A673 (cell line): ENCODE measurements at places on chromosomes 12 and 14. TPM values are rescaled to one million over a fixed set of nuclear protein-coding genes. Genes with fewer than 3 reads are reported as not detected.

Gene ENDOU
- total RNA-seq = 0.35 and 0.58 TPM in 2 replicates

Gene FAM161B
- 1.7 and 1.9 TPM in 2 replicates for total RNA-seq

DNA sequence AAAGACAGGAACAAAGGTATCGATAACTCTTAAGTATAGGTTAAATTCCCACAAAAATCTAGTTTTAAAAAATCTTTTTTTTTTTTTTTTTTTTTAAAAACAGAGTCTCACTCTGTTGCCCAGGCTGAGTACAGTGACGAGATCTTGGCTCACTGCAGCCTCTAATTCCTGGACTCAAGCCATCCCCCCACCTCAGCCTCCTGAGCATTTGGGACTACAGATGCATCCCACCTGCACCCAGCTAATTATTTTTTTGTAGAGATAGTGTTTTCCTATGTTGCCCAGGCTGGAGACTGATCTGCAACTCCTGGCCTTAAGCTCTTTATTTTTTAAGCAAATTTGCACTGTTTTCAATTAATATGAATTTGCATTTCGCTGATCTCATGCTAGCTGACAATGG, 9.8 kb downstream of the PSEN1 start:
- peaks cover 4% of the 10 kb centered on the region for H3K36me3 ChIP-seq
- H3K27me3 ChIP-seq = no peaks in the 10 kb centered on the region
- H3K4me3 ChIP-seq = no peak overlapping the region
- peaks cover 12% of the 10 kb centered on the region for H3K4me1 ChIP-seq
- no peak for DNase-seq

Gene TBX5
- 1.2 and 2.1 TPM in 2 replicates for total RNA-seq

Gene LMNTD1
- not detected in 2 replicates for total RNA-seq

- H3K4me3 ChIP-seq = no peak overlapping the region
- peak; percentile 31 for DNase-seq
- no peaks in the 10 kb centered on the region for H3K27me3 ChIP-seq
- no peaks in the 10 kb centered on the region for H3K4me1 ChIP-seq
Measured at GRCh38 chr14:72608391-72609204, 285.3 kb downstream of the DPF3 start.

GRCh38 chr12:40153432-40153831, 47.6 kb upstream of the SLC2A13 start:
- no peak overlapping the region for H3K27ac ChIP-seq
- H3K4me3 ChIP-seq = no peak overlapping the region
- H3K4me1 ChIP-seq = no peaks in the 10 kb centered on the region
- no peaks in the 10 kb centered on the region for H3K27me3 ChIP-seq

GRCh38 chr12:60689137-60689536, 1093.3 kb downstream of the SLC16A7 start:
- H3K27ac ChIP-seq = no peak overlapping the region
- H3K27me3 ChIP-seq = no peaks in the 10 kb centered on the region
- no peak overlapping the region for H3K4me3 ChIP-seq
- DNase-seq = peak; percentile 15

Gene OR4K13
- total RNA-seq = not detected in 2 replicates

DNA sequence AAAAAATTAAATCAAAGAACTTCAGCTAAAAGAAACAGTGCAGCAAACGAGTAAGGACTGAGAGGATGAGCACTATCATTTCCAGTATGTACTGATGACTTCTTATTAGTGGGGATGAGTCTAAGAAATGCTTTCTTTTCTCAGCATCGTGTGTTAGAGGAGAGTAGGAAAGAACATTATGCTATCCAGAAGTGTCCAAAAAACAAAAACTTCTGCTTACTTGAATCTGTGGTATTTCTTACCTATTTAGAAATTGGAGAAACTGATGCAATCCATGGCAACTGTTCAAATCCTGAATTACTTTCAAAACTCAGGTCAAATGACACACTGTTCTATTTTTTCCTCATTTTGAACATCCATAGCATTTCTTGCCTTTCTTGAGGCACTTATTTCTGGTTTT, 23.7 kb downstream of the ABCD2 start:
- no peak overlapping the region for H3K27ac ChIP-seq
- no peaks in the 10 kb centered on the region for H3K36me3 ChIP-seq
- DNase-seq = no peak
- no peak overlapping the region for H3K4me3 ChIP-seq
- H3K4me1 ChIP-seq = peaks cover 4% of the 10 kb centered on the region

GRCh38 chr12:93483151-93483807, 16.0 kb downstream of the MRPL42 start:
- no peak for DNase-seq
- no peak overlapping the region for H3K4me3 ChIP-seq
- peaks cover 89% of the 10 kb centered on the region for H3K36me3 ChIP-seq
- no peaks in the 10 kb centered on the region for H3K4me1 ChIP-seq
- H3K27me3 ChIP-seq = no peaks in the 10 kb centered on the region

GRCh38 chr12:62254967-62255366, 5.2 kb upstream of the USP15 start:
- no peak overlapping the region for H3K4me3 ChIP-seq
- H3K4me1 ChIP-seq = peaks cover 16% of the 10 kb centered on the region
- H3K27me3 ChIP-seq = no peaks in the 10 kb centered on the region
- DNase-seq = no peak

DNA sequence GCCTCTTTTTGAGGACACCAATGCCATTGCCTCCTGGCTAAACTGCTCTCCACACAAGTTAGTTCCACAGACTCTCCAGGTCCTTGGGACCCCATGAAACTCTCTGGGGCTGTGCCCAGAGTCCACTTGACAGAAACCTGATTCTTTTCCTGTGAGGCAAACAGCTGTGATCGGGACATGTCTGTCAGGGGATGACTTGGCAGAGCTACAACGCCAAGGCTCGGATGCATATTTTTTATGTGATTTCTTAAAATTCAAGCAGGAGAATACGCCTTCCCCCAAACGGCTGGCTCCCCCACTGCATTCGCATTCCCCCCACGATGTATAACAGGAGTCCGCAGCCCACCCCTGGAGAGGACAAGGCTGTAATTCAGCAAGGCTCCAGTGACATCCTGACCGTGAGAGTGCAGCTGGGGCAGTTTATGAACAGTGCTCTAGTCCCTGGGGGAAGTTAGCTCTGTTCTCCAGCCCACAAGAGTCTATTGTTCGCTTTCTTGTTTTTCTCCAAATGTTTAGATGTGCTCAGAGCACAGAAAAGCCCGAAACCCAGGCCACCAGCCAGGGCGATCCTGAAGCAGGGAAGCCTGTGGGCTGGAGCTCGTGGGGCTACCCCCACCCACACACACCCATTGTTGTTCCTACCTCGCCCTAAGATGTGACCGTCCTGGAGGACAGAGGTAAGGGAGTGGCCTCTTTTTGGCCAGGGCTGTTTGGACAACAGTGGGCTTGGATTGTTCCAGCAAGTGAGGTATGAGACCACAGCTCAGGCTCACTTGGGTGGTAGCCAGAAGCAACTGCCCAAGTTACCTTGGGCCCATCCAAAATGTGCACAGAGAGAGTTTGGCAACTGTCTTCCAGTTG, 159.5 kb downstream of the ZFP36L1 start:
- H3K27ac ChIP-seq = no peak overlapping the region
- H3K36me3 ChIP-seq = no peaks in the 10 kb centered on the region
- no peaks in the 10 kb centered on the region for H3K27me3 ChIP-seq
- peaks cover 19% of the 10 kb centered on the region for H3K4me1 ChIP-seq

DNA sequence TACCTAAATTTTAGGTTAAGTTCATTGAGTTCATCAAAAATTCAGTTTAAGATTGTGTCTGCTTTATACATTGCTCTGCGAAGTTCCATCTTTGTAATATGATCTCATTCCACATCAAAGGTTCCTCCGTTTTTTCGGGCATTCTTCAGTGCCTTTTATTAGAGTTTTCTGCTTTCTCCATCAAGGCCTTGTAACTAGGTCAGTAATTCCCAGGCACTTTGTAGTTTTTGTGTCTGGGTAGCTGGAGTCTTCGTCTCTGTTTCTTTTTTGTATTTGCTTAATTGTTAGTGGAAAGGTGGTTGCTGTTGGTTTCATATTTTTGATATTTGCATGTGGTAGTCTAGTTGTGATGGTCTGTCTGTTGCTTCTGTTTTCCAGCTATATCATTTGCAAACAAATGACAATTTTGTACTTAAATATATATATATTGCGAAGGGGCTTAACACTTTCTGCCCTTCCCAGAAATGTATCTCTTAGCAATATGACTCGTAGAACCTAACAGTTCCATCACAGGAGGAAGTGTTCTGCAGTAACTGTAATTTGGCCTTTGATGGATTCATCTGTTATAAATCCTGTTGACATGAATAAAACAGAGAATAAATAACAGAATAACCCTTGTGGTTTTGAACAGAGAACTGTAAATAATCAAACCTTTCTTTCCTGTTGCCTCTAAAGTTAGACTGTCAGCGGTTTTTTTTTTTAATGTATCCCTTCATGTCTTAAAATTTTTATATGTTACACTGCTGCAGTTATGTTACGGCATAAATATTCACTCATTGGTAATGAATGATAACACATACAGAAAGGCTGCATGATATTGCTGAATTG, 88.4 kb upstream of the DYNC1H1 start:
- H3K27ac ChIP-seq = no peak overlapping the region
- no peak overlapping the region for H3K4me3 ChIP-seq
- H3K27me3 ChIP-seq = no peaks in the 10 kb centered on the region
- DNase-seq = no peak
- H3K36me3 ChIP-seq = no peaks in the 10 kb centered on the region
- H3K4me1 ChIP-seq = peaks cover 8% of the 10 kb centered on the region

Gene BCL11B
- 80.6 and 81.3 TPM in 2 replicates for total RNA-seq

DNA sequence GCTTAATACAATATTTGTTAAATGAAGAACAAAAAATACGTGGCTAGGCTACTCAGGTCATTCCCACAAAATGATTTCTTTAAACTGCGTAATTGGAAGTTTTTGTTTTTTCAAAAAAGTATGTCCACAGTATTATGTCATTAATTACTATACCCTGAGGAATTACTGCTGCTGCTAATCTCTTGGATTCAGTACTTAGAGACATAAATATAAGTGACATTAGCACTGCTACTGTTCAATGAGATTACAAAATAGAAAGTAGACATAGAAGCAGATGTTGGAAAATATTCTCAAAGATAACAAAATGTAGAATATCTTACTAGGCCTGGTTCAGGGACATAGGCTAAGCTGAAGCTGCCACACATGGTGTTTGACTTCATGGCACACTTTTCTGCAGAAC, 36.3 kb downstream of the HMGA2 start:
- peak overlapping the region; percentile 29 for H3K27ac ChIP-seq
- DNase-seq = peak; percentile 38
- no peak overlapping the region for H3K4me3 ChIP-seq

Gene PGF
- total RNA-seq = 32.2 and 48.1 TPM in 2 replicates

DNA sequence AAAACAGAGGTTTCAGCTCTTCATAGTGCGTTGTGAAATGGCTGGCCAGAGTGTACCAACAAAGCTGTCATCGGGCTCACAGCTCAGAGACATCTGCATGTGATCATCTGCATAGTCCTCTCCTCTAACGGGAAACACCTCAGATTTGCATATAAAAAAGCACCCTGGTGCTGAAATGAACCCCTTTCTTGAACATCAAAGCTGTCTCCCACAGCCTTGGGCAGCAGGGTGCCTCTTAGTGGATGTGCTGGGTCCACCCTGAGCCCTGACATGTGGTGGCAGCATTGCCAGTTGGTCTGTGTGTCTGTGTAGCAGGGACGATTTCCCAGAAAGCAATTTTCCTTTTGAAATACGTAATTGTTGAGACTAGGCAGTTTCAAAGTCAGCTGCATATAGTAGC, 14.3 kb upstream of the PAPLN start:
- H3K36me3 ChIP-seq = no peaks in the 10 kb centered on the region
- DNase-seq = peak; percentile 17
- no peak overlapping the region for H3K4me3 ChIP-seq
- H3K27me3 ChIP-seq = no peaks in the 10 kb centered on the region

GRCh38 chr12:70486588-70486987, 120.5 kb downstream of the KCNMB4 start:
- H3K27me3 ChIP-seq = no peaks in the 10 kb centered on the region
- no peak overlapping the region for H3K4me3 ChIP-seq
- H3K36me3 ChIP-seq = no peaks in the 10 kb centered on the region
- no peaks in the 10 kb centered on the region for H3K4me1 ChIP-seq
- H3K27ac ChIP-seq = no peak overlapping the region
- no peak for DNase-seq

- no peaks in the 10 kb centered on the region for H3K27me3 ChIP-seq
- peak overlapping the region; percentile 95 for H3K27ac ChIP-seq
- peaks cover 6% of the 10 kb centered on the region for H3K36me3 ChIP-seq
- peak; percentile 89 for DNase-seq
- H3K4me1 ChIP-seq = peaks cover 59% of the 10 kb centered on the region
Measured at GRCh38 chr12:78739653-78740052, 124.9 kb upstream of the SYT1 start.

DNA sequence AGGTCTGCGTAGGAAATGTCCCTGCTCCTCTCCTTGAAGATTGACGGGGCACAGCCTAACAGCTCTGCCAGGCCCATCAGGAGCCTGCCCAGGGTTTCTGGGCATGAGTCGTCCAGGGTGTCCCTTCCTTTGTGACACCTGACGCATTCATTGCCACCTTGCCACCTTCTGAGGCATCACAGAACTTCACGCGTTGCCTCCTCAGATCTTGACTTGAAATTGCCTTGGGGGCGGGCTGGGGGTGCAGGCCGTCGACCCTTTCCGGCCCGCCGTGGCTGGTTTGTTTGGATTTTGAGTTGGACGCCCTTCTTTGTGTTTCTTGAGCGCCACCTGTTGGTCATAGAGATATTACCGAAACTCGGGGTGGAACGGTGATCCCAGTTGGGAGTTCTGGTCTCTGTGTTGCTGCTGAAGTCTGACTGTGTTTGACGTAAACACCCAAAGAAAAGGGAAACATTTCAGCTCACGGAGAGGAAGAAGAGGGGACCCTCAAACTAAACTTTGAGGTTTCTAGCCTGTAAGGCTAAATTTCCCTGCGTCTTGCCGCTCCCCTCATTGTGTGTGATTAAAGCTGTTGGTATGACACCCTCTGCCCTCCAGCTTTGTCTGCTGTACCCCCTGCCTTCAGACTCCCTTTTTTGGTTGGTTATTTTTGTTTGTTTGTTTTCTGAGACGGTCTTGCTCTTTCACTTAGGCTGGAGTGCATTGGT, 44.6 kb downstream of the MLXIP start:
- H3K27me3 ChIP-seq = no peaks in the 10 kb centered on the region
- H3K4me3 ChIP-seq = no peak overlapping the region
- no peaks in the 10 kb centered on the region for H3K36me3 ChIP-seq
- no peak overlapping the region for H3K27ac ChIP-seq
- peak; percentile 82 for DNase-seq

DNA sequence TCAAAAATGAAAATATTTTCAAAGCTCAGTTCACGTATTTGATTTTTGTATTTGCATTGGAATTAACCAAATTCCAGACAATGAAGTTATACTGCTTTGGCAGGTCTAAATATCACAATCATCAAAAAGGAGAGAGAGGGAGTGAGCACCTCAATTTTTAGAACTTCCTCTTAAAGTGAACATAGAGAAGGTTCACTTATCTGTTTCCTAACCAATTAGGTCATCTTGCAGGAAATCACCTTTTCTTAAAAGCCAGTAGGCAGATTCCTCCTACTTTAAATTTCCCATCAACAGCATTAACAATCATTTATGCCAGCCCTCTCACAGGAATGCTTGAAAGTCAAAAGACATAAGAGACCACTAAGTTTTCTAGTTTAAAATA, 388.7 kb downstream of the ZFP36L1 start:
- no peak overlapping the region for H3K27ac ChIP-seq
- no peak overlapping the region for H3K4me3 ChIP-seq
- DNase-seq = no peak
- H3K27me3 ChIP-seq = no peaks in the 10 kb centered on the region
- no peaks in the 10 kb centered on the region for H3K36me3 ChIP-seq
- H3K4me1 ChIP-seq = no peaks in the 10 kb centered on the region

Gene DNAJC22
- total RNA-seq = 1.9 and 3.0 TPM in 2 replicates

Gene KLHL33
- 0.04 and 0.13 TPM in 2 replicates for total RNA-seq

Gene SMIM41
- total RNA-seq = 0.24 and 0.28 TPM in 2 replicates

Gene ALDH1L2
- total RNA-seq = 3.4 and 4.9 TPM in 2 replicates
